ENCODE measurements at places on chromosomes 16 and 17.

GRCh38 chr17:70259400-70259799, 90.1 kb downstream of the KCNJ2 start:
- no peak for DNase-seq

GRCh38 chr16:17512636-17513220, 42.0 kb upstream of the XYLT1 start:
- DNase-seq = no peak

DNA sequence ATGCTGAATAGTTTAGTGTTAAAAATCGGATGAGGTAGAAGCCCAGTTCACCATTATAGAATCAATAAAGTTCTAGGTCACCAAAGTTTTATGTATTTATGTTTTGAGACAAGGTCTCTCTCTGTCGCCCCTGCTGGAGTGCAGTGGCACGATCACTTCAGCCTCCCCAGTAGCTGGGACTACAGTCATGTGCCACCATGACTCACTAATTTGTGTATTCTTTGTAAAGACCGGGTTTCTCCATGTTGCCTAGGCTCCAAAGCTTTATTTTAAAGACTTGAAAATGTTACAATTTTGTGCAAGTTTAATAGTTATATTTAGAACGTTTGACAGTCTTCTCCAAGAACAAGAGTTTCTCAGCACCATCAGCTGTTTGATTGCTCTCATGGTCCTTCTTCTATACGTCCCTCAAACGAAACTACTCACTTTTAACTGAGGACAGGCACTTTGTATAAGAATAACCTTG, 32.1 kb downstream of the NDE1 start:
- no peak for DNase-seq

GRCh38 chr17:75521951-75522727, 3.4 kb upstream of the LLGL2 start:
- DNase-seq = no peak

DNA sequence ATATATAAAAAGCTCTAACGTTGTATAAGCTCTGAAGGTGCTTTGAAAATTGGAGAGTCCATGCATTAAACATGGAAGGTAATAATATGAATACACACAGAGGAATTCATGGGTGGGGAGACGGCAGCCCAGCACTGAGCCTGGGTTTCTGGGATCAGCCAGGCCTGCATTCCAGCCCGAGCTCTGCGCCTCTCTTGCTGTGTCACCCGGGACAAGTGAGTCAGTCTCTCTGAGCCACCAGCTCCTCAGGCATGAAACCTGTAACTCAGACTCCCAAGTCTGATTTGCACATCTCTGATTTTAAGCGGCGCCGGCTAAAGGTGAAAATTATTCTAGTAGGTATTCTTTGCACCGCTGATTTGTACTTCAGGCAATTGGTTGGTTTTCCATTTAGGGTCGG, 238.8 kb downstream of the MRTFB start:
- DNase-seq = no peak

GRCh38 chr16:78597809-78598570, 498.5 kb downstream of the WWOX start:
- no peak for DNase-seq

DNA sequence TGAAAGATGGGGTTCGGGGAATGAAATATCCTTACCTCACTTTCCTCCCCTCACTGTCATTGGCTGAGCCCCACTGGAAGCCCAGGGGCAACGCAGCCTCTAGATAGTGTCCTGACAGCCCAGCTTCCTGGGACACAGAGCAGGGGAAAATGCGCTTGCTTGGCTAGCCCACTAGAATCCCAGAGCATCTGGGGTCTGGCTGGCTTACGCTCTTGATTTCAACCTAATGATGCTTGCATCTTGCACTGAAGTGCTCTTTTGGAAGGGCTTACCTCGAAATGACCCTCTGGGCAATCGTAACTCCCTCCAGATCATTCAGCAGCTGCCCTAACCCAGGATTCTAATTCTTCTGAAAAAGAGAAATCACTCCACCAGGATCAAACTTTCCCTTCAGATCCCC, 147.6 kb downstream of the SOX9 start:
- DNase-seq = no peak

DNA sequence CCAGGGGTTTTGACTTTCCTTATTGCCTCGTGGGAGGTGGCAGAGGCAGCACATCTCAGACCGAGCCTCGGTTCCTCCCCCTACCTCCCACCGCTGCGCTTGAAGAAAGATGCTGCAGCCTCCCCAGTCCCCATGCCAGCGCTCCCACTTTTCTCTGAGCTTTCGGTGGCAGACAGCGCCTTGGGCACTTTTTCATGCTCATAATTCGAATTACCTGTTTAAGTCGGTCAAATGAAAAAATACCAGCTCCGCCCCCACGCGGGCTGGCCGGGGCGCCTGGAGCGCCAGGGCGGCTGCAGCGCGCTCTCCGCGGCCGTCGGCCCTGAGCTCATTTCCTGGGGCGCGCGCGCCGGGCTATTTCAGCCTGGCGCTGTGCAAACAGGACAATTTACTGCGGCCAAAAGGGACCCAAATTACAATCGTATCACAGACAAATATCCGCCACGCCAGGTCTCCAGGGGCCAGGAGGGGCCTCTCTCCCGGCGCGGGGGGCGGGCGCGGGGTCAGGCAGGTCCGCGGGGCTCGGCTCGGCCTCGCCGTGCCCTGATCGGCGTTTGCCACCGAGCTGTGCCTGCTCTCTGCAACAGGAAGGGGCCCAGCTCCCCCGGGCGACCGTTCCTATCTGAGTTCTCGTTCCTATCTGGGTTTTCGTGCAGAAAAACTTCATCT, 45.0 kb downstream of the SOST start:
- peak; percentile 21 for DNase-seq

DNA sequence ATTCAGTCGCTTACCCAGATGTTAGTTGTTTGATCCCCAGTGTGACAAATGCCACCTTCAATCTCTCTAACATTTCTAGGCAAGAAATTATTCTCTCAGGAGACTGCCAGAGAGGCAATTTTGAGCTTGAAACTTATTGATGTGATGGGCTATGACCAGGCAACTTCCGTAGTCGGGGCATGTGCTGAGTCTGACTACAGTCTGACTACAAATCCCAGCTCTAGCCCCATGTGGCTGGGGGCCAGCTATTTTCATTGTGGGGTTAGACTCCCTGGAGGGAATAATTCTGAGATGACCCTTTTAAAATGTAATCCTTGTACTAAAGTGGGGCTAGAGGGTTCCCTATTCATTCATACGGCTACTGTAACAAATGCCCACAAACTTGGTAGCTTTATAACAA, 65.9 kb downstream of the RBFOX1 start:
- DNase-seq = no peak

DNA sequence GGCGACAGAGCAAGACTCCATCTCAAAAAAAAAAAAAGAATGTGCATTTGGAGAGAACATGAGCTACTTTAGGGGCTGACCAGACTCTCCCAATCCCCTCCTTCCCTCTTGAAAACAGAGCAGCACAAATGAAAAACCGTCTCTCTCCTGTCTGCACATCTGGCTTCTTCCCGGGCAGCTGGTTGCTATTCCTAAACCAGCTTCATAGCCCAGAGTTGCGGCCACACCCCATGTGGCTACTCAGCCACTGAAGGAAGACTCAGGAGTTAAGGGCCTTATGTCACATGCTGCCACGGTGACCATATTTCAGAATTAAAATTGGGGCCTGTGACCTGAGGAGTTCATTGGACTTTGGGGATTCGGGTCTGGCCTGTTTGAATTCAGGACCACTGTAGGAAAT, 48.3 kb downstream of the KATNIP start:
- no peak for DNase-seq

DNA sequence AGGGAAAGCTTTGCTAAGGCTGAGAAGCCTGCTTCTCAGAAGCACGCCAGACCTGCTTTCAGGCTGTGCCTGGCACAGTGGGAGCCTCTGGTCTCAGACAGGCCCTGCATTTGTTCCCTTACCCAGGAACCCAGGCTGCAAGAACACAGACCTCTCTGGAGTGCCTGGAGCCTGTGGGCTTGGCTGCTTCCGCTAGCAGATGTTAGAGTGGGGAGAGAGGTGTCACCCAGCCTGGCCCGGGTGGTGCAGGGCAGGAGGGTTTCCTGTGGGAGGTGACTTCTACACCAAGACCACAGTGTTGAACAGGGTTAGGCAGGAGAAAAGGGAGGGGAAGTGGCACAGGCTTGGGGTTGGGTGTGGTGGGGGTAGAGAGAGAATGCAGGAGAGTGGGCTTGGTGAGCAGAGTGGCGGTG, 35.8 kb upstream of the ADGRG1 start:
- DNase-seq = no peak

DNA sequence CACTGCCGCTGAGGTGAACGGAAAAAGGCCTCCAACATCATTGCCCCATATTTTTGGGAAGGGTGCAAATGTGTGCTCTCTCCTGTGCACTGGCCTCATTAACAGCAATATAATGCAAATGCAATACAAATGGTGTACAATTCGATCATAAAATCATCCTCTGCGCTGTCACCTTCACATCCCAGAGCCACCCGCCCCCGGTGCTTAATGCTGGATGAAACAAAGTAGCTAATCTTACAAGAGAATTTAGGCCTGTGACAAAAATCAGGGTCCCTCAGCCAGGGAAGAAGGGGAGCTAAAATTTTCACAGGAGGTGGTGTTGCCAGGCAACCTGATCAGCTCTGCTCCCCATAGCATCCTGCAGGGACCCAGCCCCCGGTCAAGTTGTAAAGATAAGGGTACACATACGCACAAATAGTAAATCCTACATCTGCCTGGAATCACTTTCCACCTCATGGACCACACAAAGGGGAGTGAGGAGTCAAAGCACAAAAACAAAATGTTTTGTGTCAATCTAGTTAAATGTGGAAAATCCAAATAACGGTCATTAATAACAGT, 3.0 kb downstream of the TBC1D16 start:
- DNase-seq = no peak

DNA sequence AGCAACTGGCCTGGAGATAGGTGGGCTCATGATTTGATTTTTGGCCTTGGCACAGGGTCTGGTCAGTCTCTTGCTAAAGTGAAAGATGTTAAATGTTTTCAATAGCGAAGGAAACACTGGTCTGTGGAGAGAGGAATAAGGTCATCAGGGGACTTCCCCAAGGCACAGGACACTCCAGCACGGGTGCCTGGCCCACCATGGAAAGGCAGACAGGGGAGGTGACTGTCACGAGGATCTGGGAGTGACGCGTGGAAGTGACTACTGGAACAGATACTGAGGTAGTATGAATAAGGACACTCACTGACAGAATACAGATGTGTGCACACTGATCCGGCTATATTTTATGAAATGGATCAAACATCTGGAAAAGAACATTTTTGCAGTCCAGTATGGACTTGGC, 16.7 kb upstream of the ICAM2 start:
- no peak for DNase-seq

DNA sequence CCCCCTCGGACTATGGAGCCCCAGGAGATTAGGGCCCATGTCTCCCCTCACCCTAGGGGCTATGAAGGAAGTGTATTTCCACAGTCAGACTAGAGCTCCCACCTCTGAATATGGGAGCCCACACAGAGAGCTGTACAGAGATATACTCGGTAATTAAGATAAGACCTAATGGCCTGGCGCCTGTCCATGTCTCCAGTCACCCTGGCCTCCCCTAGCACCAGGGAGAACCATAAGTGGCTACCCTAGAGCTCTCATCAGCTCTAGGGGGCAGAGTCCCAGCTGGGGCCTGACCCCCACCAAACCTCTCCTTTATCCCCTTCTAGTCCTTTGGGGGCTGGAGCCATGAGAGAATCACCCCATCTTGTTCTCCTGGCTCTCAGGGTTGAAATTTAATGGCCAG, 2.4 kb downstream of the TMEM101 start:
- DNase-seq = no peak

- DNase-seq = no peak
Observed at GRCh38 chr17:54282886-54283285, 460.2 kb downstream of the KIF2B start.

DNA sequence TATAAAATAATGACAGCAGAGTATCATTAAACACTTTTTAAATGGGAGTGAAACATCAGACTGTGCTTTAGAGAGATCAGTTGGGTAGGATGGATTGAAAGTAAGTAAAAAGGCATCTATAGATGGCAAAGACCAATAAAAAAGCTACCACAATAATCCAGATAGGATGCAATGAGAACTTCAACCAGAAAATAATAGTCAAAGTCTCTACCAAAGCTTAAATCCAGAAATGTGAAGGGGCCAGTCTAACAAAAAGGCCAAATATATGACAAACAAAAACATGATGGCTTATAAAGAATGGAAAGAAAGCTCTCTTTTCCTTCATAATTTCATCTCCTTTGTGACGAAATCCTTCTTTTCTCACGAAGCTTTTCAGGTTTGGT, 12.3 kb downstream of the KANSL1 start:
- DNase-seq = no peak

- no peak for DNase-seq
Observed at GRCh38 chr17:33290253-33290652, 2.8 kb downstream of the ASIC2 start.

DNA sequence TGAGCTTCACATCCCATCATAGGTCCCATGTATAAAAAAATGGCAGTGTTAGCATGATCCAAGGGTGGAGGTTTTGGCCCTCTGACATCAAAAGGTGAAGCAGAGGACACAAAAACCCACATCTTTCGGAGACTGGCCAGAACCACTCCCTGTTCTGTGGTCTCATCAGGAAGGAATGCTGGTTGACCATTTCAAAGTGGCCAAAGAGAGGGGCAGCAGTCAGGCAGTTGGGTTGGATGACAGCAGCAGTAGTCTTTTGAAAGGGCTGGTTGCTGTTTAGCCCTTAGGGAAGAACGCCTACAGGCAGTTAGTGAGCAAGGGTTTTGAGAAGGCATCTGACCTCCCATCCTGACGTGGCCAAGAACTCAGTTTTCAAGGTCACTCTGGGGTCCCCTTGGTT, 40.5 kb downstream of the LCMT1 start:
- no peak for DNase-seq

DNA sequence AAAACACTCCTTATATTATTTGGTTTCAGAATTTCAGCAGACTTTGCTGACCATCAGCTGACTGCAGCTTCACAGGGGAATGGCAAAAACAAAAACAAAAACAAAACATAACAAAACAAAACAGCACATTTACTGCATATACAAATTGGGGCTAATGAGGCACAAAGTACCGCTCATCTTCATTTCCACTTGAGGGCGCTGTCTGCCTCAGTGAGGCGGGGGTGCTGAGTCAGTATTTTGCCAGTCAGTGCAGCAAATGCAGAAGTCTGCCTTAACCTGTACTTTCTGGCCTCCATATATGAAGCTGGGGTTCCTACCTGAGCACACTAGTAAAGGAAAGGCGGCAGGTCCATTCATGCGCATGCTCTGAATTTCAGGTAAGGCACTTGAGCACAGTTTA, 13.5 kb upstream of the DYNLRB2 start:
- DNase-seq = peak; percentile 58

GRCh38 chr16:82282662-82283061, 112.6 kb upstream of the MPHOSPH6 start:
- no peak for DNase-seq
